Epithelial cell of esophagus (primary cell): ENCODE measurements at places on chromosomes 12 and 14.

DNA sequence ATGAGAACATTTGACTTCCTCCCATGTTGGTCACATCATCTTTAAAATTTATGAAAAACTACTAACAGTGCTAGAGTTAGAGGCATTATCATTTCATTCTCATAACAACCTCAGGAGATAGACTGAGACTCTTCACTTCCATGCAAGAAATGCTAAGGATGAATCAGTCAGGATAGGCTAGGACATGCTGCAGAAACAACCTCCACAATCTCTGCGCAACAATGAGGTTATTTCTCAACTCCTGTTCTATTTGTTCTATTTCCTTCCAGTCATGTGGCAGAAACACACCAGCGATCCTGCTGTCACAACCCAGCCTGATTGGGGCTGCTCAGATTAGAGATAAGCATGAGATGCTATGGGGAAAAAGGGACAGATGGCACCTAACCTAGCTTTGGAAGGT lies 49.0 kb upstream of the TMEM263 start:
- DNase-seq: peak; percentile 10

- DNase-seq: peak; percentile 78
These were observed 387.9 kb downstream of the DAD1 start for GRCh38 chr14:22200977-22201605.

- DNase-seq: no peak
These were observed 24.0 kb upstream of the IRF2BPL start for GRCh38 chr14:77052281-77053044.

DNA sequence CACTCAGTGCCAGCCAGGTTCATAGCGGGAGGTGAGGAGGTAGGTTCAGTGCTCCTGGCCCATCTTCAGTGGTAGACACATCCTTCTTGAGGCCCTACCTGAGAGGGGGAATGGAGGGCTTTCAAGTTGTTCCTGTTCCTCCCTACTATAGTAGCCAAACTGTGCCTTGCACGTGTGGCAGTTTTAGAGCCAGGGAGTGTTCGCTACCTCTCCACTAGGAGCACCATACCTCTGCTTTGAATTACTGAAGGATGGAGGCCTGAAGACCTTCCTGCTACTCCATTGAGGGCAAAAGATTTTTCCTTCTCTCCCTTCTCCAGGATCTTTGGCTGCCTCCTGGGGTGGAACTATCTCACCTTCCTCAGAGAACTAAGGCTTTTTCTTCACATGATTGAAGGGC lies 5.9 kb upstream of the ALG10 start:
- DNase-seq: no peak

DNA sequence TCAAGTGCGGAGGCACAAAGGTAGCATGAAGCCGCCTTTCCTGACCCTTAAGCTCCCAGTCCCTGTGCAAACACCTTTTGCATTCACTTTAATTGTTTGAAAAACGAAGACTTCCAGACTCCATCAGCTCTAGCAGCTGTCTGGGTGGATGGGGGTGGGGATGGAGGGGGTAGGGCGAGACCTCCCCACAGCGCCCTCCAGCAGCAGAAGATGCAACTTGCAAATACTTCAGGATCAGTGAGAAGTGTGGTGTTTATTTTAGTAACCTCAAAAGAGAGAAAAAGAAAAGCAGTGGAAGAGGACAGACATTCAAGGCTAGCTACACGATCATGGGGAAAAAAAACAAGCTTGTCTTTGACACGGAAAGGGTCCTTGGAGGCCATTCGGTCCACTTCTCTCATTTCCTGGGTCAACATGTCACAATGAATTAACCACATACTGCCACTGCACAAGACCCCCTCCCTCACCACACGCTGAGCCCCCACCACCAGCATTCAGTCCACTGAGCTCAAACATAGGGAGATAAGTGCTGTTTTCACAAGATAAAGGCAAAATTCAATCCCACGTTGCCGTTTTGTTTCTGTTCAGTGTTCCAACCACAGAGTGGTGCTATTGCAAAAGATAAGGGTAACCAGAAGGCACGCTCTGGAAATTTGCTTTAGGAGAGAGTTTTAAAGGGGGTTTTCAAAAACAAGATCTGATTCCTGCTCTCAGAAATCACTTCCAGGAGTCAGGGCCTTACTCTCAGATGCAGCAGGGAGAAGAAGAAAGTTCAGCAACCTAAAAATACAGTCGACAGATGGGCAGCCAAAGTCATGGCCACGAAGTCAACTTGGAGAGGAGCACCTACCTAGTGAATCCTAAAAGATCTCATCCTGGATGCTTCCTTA lies 3.3 kb upstream of the NTF3 start:
- DNase-seq: no peak

DNA sequence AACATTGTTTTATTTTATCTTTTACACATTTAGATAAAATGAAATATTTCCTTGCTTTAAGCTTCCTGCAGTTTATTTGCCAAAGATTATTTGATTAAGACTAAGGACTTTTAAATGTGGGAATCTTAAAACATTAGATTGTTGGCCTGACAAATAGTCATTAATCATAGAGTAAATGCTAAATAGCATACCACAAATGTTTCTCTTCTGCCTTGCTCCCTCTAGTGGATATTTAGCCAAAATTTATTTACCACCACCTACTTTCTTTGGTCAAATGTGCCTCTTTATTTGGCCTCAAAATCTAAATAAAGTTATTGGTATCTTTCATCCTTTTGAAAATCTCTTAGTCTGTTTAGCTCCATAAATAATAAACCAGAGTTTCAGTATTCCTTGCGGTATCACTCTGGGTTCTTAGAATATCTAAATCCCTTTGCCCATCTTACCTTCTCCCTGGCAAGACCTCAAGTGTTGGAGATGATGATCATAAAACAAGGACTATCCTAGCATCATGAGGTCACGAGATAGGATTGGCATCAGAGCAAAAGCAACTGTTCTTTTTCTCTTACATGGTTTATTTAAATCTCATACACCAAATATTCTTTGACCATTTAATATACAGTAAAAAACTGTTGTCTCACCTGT lies 150.6 kb upstream of the AEBP2 start:
- DNase-seq: peak; percentile 50

DNA sequence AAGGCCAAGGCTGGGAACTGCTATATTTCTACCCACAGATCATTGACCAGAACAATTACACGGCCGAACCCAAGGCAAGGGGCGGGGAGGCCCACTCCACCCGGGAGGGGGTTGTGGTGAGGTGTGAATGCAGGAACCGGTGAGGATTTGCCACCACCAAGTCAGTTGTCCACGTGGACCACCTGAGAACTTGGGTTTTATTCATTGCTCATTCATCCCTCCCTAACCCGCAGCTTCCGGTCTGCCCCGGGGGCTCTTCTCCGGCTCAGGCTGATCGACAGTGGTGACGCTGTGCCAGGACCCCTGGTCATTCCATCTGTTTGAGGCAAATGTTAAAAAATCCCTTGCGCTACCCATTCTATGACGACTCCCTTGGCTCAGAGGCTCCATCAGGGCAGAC lies 127.7 kb upstream of the RTL1 start:
- no peak for DNase-seq

DNA sequence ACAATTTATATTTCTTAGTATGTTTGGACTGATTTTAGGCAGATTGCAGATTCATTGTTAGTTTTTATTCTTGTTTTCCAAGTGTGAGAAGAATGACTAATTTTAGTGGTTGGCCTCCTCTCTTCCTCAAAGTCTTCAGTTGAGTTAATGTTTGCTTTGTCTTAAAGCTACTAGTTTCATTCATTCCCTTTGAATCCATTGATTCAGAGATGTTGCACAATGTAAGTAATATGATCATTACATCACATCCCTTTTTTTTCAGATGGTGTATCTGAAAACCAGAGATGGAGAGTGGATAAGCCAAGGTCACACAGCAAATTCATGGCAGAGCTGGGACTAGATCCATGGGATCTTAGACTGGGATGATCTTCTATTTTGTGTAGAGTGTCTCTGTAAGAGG lies 577.5 kb downstream of the BCL11B start:
- peak; percentile 6 for DNase-seq

DNA sequence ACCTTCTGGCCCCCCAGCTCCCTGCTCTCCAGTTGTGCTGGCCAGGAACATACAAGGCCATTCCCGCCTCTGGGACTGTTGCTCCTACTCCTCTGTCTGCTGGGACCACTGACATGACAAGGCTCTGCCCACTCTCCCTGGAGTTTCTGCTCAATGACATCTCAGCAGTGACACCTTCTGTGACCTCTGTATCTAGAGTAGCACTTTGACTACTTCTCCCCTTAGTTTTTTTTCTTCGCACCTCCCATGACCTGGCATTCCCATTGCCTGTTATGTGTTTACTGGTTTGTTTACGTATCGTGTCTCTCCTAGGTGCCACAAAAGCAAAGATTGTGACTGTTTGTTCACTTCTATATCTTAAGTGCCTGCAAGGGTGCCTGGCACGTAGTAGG lies 40.1 kb upstream of the TMEM263 start:
- DNase-seq: no peak

DNA sequence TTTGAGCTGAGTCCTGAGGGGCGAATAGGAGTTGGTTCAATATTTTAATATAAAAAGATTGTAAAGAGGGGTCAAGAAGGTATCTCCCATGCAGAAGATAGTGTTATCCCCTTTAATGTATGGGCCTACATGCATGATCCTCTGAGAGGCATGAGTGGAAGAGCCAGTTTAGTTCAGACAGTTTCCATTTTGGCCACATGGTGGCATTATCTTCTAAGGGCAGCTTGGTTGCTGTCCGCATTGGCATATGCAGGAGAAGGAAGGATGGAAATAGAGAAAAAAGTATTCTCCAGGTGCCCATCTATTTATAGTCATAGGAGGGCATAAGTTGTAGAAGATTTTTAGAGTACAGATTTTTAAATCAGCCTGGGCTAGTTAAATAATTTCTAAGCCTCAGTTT lies 5.4 kb downstream of the SAMD4A start:
- DNase-seq: peak; percentile 58

DNA sequence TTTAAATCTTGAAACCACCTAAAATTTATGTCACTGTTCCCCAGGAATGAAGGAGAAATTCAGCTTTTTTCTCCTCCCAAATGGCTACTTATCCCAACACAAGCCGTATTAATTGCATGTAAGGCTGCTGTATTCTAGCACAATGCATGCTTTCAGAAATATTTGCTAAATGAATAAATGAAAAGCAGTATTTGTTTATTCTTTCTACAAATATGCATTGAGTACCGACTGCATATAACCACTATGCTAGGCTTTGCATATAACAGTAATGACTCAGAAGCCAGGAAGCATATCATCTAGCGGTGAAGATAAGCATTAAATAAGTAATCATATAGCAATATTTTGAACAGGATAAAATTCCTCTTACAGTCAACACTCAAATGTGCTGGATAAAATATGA lies 5.7 kb upstream of the LRR1 start:
- peak; percentile 37 for DNase-seq

DNA sequence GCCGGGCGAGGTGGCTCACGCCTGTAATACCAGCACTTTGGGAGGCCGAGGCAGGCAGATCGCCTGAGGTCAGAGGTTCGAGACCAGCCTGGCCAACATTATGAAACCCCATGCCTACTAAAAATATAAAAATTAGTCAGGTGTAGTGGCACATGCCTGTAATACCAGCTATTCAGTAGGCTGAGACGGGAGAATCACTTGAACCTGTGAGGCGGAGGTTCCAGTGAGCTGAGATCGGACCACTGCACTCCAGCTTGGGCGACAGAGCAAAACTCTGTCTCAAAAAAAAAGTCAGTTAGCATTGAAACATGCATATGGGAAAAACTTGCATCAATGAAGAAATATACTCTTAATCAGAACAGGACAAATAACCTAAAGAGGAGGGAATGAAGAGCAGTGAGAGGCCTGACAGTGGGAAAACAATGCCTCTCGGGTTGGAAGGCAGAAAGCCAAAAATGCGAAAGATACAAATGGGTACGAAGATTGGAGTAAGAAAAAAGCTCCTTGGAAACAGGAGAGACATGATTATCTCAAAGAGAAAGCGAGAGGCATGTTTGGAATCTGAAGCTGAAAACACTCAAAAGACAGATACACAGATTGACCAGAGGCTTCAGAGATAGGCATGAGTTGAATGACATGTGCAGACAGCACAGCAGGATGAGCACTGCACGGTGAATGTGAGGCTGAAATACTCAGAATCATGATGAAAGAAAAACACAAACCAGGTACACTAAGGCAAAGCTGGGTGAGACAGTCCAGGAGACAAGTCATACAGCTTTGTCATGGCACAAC lies 30.6 kb downstream of the RESF1 start:
- DNase-seq: peak; percentile 91

DNA sequence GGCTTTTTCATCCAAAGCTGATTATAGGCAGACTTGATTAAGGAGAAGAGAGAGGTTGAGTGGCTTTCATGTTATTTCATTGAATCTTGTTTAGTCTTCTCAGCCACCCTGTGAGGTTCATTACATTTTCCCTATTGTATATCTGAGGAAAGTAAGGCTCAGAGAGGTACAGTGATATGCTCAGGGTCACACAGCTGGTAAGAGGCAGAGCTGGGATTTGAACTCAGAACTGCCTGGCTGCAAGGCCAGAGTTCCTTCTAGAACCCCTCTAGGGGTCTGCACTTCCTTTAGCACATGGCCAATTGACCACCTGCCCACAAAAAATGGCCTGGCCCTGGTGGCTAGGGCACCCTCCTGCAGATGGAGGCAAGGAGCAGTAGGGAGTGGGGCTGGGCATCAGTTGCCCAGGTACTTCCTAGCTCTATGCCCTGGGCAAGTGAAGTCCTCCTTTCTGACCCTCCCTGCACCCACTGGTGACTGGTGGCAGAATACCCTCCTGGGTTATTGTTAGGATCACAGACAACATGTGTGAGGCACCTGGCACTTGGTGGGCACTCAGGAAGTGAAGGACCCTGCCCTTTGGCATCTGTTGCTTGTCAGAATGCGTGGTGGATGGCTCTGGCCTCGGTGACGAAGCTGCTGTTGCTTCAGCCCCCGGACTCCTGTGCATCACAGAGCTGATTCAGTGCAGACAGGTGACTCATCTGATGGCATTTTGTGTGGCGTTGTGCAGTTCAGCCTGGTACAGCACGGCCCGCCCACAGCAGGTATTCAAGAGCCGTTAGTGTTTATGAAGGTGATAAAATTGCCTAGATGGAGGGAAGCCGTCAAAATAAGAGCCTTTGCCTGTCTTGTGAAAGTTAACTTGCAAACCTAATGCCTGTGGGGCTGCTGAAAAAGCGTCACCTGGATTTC lies 115.8 kb downstream of the SLC25A47 start:
- DNase-seq: peak; percentile 98

GRCh38 chr14:93031505-93032315 lies 84.0 kb downstream of the ITPK1 start:
- DNase-seq: no peak

GRCh38 chr14:71959055-71959454 lies 26.8 kb downstream of the RGS6 start:
- no peak for DNase-seq
